Mesothelial cell of epicardium (in vitro differentiated cells): ENCODE measurements at places on chromosomes 12 and 14.

GRCh38 chr12:114011711-114012110, 45.6 kb upstream of the RBM19 start:
- no peak for DNase-seq

DNA sequence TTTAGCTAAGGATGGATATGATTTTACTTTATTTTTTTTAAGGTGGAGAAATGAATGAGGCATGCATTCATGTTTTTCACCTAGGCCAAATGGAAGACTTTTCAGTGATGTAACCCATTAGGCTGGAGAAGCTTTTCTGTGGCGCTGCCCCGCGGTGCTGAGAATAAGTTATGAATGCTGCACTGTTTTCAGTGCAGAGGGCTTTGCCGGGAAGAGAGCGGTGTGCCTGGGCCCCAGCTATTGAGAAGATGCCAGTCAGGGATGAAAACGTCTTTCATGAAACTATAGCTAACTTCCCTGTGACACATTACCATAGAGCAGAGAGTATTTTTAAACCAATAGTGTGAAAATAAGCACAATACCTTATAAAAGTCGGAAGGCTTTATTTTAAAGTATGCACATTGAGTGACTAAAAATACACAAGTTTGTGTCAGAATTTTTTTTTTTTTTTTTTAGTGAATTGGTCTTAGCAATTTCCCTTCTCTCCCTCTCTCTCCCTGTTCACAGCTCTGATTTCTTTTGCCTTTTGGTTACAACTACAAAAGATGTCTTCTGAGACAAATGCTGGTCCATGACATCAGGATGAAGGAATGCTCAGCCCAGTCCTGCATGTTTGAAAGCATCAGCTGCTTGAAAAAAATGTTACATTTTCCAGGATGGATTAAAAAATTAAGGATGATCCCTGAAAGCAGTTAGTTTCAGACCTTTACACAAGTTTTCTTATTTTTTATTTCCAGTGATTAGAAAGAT, 48.3 kb downstream of the NPAS3 start:
- DNase-seq = no peak

- DNase-seq = no peak
Observed at GRCh38 chr12:19303496-19303895, 135.8 kb upstream of the AEBP2 start.

GRCh38 chr12:51740536-51740935, 108.0 kb downstream of the FIGNL2 start:
- no peak for DNase-seq

DNA sequence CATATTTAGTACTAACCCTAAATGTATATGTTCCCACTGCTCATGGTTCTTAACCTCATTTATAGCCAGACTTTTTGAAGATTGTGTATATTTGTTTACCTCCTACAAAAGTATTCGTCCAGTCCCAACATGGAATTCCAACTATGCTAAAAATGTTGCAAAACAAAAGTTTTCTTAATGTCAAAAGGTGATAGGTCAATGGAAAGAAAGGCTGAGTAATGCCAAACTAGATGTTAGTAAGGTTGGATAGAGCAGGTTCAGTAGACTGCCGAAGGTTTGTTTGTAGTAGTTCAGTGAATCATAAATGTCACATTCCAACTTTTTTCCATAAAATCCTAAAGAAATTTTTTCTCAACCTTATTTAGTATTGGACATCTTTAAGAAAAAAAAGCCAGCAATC, 874.5 kb downstream of the FLRT2 start:
- DNase-seq = no peak
